ENCODE measurements at places on chromosomes 11 and 22.

DNA sequence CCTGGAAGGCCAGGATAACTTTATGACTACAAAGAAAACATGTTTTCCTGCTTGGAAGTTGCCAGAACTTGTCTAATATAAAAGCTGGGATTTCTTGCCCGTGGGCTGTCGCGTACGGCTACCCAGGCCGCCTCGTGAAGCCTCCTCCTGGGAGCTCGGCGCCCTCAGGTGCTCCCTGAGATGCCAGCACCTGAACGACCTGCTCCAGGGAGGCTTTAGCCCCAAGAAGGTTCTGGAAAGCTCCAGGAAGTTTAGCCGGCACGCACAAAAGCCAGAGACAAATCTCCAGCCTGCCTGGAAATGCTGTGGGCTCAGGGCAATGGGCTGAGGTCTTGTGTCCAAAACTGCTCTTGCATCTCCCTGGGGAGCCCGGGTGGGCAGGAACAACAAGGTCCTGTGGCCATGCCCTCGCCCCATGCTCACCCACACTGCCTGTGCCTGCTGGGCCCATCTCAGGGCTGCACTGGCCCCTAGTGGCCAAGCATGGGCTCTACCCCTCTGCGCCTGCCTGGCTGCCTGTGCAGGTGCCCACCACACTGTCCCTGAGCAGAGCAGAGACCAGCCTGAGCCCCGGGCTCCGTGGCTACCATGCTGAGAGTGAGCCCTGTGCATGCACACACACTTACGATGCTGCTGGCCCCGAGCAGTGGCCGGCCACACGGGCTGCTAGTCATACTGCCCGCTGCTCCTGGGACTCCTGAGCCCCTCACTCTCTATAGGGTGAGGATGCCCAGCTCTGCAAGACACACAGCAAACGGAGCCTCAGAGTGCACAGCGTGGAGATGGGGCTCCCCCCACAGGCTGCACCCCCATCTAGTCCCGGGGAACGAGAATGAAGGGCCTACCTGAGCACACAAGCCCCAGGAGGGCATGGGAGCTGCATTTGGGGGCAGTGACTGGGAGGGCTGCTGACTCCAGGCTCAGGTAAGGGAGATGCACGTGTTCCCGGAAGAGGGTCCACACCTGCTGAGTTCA is 4.9 kb upstream of the CELSR1 start:
- ATAC-seq = peak; percentile 95

- ATAC-seq = no peak
Observed at GRCh38 chr11:47467357-47467756, 18.4 kb upstream of the RAPSN start.

DNA sequence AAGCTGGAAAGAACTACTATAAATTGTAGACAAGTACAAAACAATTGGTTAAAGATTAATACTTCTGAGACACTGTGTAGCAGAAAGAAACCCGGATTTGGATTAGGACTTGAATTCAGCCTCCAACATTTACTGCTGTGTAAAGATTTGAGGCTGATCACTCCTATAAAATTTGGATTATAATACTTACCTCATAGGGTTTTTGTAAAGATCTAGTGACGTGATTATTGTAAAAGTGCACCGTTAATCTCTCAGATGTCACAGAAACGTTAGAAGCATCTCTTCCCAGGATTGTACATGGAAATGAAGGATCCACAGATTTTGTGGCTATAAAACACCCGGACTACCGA is 323 bp upstream of the HIKESHI start:
- no peak for ATAC-seq

- ATAC-seq = no peak
Observed at GRCh38 chr11:29324328-29324727, 692.5 kb downstream of the KCNA4 start.

Data from stimulated activated memory B cell treated with anti-CD40 and anti-IgM and Interleukin-4, amounts not matched to agents 10 μg/mL and 1 μg/mL and 100 μg/mL, for 72 hours (primary cell).